ENCODE measurements at places on chromosomes 4 and X. TPM values are rescaled to one million over a fixed set of nuclear protein-coding genes. Genes with fewer than 3 reads are reported as not detected.

- H3K4me1 ChIP-seq: no peaks in the 10 kb centered on the region
- H3K4me3 ChIP-seq: no peak overlapping the region
- H3K27ac ChIP-seq: no peak overlapping the region
- DNase-seq: no peak
- H3K27me3 ChIP-seq: no peaks in the 10 kb centered on the region
Observed at GRCh38 chrX:117860517-117860916, 256.1 kb downstream of the KLHL13 start.

DNA sequence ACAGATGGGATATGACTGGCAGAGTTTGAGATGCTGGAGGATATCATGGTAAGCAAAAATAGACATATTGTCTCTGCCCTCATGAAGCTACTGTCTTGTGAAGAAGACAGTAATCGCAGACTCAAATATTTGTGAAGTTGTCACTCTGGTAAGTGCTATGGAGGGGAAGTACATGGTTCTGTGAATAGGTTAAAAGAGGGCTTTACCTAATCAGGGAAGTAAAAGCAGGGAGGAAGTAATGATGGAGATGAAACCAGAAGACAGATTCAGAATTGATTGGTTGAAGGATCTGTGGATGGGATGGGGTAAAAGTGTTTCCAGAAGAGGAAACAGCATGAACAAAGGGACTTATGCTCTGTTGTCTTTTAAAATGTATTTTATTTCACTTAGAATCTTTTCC is 19.3 kb upstream of the MAGED1 start:
- H3K4me3 ChIP-seq: no peak overlapping the region
- no peaks in the 10 kb centered on the region for H3K27me3 ChIP-seq
- no peaks in the 10 kb centered on the region for H3K36me3 ChIP-seq
- H3K4me1 ChIP-seq: no peaks in the 10 kb centered on the region
- DNase-seq: no peak
- no peak overlapping the region for H3K27ac ChIP-seq

DNA sequence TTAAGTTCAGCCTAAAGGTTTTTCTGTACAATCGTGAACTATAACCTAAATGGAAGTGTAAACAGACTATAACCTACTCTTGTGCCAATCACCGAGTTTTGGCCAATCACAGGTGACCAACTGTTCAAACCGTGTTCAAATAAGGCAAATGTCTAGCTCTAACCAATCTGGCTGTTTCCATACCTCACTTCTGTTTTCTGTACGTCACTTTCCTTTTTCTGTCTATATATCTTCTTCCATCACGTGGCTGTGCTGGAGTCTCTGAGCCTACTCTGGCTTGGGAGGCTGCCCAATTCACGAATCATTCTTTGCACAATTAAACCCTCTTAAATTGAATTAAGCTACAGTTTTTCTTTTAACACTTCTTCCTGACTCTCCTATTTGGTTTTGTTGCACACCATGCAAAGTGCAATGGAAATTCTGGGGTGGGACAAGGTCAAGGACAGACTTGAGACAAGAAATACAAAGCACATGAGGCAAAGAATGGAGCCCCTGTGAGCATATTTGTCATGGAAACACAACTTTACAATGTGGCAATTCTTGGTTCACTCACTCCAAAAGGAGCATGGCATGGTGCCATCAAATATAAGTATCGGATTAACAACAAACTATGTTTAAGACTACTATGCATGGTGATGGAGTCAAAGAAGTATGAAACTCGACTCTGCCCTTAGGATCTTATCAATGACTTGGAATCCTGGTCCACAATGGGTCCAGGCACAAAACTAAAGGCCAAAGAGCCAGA is 115.7 kb upstream of the FAM9B start:
- H3K4me3 ChIP-seq: no peak overlapping the region
- H3K27me3 ChIP-seq: no peaks in the 10 kb centered on the region
- peak overlapping the region; percentile 66 for H3K27ac ChIP-seq
- H3K36me3 ChIP-seq: no peaks in the 10 kb centered on the region
- peaks cover 22% of the 10 kb centered on the region for H3K4me1 ChIP-seq

DNA sequence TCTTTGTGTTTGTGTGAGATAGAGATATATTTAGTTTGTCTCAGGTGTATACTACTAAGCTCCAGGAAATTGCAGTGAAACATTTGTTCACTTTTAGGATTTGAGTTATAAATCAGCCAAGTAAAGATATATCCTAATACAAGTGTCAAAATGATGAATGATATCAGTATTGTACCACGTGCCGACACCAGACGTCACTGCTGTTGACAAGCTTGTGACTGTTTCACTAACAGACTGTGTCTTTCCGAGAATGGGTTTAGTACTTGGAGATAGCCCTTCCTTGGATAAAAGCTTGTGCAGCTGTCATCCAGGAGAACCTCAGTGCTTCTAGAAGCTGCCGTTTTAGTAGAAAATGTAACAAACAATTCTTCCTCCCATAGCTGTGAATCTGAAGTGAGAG is 343.3 kb downstream of the FBXO8 start:
- no peak for DNase-seq
- H3K4me3 ChIP-seq: no peak overlapping the region
- no peaks in the 10 kb centered on the region for H3K36me3 ChIP-seq
- no peaks in the 10 kb centered on the region for H3K4me1 ChIP-seq

GRCh38 chrX:134721766-134722532 is 63.7 kb upstream of the PLAC1 start:
- H3K27ac ChIP-seq: peak overlapping the region; percentile 50
- peaks cover 30% of the 10 kb centered on the region for H3K4me1 ChIP-seq
- no peaks in the 10 kb centered on the region for H3K27me3 ChIP-seq
- no peaks in the 10 kb centered on the region for H3K36me3 ChIP-seq
- no peak for DNase-seq

- no peak overlapping the region for H3K4me3 ChIP-seq
- no peaks in the 10 kb centered on the region for H3K27me3 ChIP-seq
- H3K36me3 ChIP-seq: no peaks in the 10 kb centered on the region
- no peaks in the 10 kb centered on the region for H3K4me1 ChIP-seq
Observed at GRCh38 chrX:3940000-3940610, 226.7 kb upstream of the PRKX start.

GRCh38 chr4:105179539-105180401 is 33.1 kb downstream of the TET2 start:
- peaks cover 4% of the 10 kb centered on the region for H3K36me3 ChIP-seq
- no peaks in the 10 kb centered on the region for H3K27me3 ChIP-seq
- H3K4me3 ChIP-seq: no peak overlapping the region
- H3K27ac ChIP-seq: no peak overlapping the region

- no peaks in the 10 kb centered on the region for H3K36me3 ChIP-seq
- DNase-seq: no peak
- H3K4me3 ChIP-seq: no peak overlapping the region
- H3K27ac ChIP-seq: no peak overlapping the region
Observed at GRCh38 chrX:106208154-106208553, 40.0 kb downstream of the PWWP3B start.

GRCh38 chrX:134806707-134807038 is 148.4 kb upstream of the PLAC1 start:
- 0 out of 2 replicates have a peak, but pooled peaks cover 3% of the 10 kb centered on the region for H3K4me1 ChIP-seq
- DNase-seq: no peak
- peak overlapping the region; percentile 61 for H3K4me3 ChIP-seq
- H3K36me3 ChIP-seq: no peaks in the 10 kb centered on the region

DNA sequence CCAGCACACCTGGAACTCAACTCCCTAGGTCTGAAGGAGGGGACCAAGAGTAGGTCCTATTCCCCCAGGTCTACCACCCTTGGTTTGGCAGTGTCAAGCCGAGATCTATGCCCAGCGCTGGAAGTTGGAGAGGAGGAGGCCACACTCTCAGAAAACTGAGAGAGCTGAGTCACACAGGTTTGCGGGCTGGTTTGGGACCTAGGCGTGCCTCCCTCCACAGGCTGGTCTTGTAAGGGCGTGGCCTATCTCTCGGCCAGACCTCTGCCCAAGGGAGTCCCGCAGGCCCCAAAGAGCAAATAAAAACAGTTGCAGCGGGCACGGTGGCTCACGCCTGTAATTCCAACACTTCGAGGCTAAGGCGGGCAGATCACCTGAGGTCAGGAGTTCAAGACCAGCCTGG is 52.9 kb upstream of the INTU start:
- no peak overlapping the region for H3K4me3 ChIP-seq
- no peaks in the 10 kb centered on the region for H3K27me3 ChIP-seq
- no peak for DNase-seq

GRCh38 chr4:185304541-185304940 is 91.2 kb downstream of the LRP2BP start:
- H3K27ac ChIP-seq: no peak overlapping the region
- peaks cover 22% of the 10 kb centered on the region for H3K4me1 ChIP-seq
- H3K36me3 ChIP-seq: no peaks in the 10 kb centered on the region
- no peak for DNase-seq
- H3K4me3 ChIP-seq: no peak overlapping the region

DNA sequence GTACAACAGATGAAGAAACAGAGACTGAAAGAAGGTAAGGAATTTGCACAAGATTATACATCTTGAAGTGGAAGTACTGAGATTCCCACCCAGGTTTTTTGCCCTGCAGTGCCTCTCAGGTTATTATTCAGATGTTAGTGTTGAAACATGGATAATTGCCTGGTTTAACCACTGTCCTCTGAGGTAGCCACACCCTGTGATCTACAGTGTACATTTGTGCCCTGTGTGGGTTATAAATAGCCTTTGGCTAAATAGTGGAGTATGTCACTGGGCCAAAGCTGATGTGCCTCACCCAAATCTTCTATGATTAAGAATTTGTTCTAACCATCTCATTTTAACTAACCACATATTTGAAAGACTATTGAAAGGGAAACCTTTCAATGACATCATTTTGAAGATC is 5.4 kb upstream of the ASB5 start:
- H3K4me3 ChIP-seq: no peak overlapping the region
- DNase-seq: no peak
- peaks cover 41% of the 10 kb centered on the region for H3K4me1 ChIP-seq

GRCh38 chr4:118224243-118224829 is 128.5 kb downstream of the PRSS12 start:
- no peaks in the 10 kb centered on the region for H3K36me3 ChIP-seq
- DNase-seq: peak; percentile 39
- no peaks in the 10 kb centered on the region for H3K27me3 ChIP-seq
- no peak overlapping the region for H3K27ac ChIP-seq

DNA sequence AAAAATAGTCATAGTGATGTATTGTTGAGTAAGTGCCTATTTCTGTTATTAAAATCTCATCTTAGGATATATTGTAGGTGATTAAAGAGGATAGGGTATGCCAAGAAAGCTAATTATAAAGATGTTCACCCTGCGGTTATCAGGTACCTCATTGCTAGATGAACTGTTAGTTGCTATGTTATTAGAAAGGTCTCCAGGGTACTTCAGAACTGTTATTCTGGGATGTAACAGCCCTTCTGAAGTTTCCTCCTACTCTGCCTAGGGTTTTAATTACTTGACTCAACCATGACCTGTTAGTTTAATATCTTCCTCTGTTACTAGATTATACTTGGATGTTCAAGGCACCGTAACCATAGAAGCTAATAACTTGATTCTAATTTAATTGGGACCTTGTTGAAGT is 15.4 kb downstream of the TMPRSS11E start:
- H3K4me3 ChIP-seq: no peak overlapping the region
- H3K36me3 ChIP-seq: no peaks in the 10 kb centered on the region
- DNase-seq: no peak
- H3K4me1 ChIP-seq: peaks cover 36% of the 10 kb centered on the region

DNA sequence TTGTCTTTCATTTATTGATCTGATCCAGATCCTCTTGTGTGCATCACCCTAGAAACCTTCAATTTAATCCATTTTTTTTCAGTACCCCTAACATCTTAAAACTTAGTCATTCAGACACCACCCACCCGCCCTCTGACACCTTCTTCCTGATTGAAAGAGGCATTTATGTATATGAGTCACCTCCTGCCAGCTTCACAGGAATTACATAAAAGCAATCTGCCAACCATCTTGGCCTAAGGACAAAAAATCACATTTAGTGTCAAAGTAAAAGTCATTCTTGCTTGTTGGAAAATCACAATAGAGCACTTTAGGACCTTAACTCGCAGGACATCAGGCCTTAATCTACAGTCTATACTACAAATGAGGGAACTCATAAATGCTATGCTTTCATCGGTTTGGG is 52.1 kb downstream of the NDST3 start:
- no peak for DNase-seq
- H3K36me3 ChIP-seq: no peaks in the 10 kb centered on the region
- H3K4me1 ChIP-seq: no peaks in the 10 kb centered on the region
- H3K27ac ChIP-seq: no peak overlapping the region
- no peak overlapping the region for H3K4me3 ChIP-seq
- H3K27me3 ChIP-seq: no peaks in the 10 kb centered on the region

GRCh38 chr4:125702406-125702805 is 387.7 kb downstream of the FAT4 start:
- no peaks in the 10 kb centered on the region for H3K27me3 ChIP-seq
- peak overlapping the region; percentile 83 for H3K27ac ChIP-seq
- peaks cover 37% of the 10 kb centered on the region for H3K4me1 ChIP-seq
- no peak overlapping the region for H3K4me3 ChIP-seq

DNA sequence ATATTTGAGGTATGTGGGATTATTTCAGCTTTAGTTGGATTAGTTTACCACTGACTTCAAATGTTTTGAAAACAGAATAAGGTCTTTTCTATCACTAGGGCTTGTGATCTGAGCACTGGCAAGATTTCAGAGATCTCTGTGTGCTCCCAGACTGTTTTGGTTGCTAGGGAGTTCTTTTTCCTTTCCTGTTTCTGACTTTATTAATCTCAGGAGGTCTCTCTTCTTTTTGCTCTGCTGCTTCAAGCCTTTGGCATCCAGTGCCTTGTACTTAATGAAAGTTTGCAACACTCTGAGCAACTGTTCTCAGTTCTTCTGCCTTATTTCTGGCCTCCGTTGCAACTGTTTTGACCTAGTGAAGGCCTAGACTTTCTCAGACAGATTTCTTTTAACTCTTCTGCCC is 32.1 kb upstream of the PAQR3 start:
- no peaks in the 10 kb centered on the region for H3K27me3 ChIP-seq
- H3K36me3 ChIP-seq: no peaks in the 10 kb centered on the region
- no peaks in the 10 kb centered on the region for H3K4me1 ChIP-seq
- no peak for DNase-seq
- H3K27ac ChIP-seq: no peak overlapping the region

DYNLT3 gene
- total RNA-seq: 60.0 TPM

DOK7 gene
- 0.05 TPM for total RNA-seq

NEUROG2 gene
- 0.03 TPM for total RNA-seq

DDX60 gene
- 13.5 TPM for total RNA-seq

BCORL1 gene
- 0.47 TPM for total RNA-seq

CCNA2 gene
- 318 TPM for total RNA-seq

SPANXA2 gene
- total RNA-seq: 0.68 TPM

OTC gene
- not detected for total RNA-seq

MAGEA1 gene
- not detected for total RNA-seq

MAGEB10 gene
- not detected for total RNA-seq

VAMP7 gene
- total RNA-seq: 86.1 TPM

UGT2B11 gene
- total RNA-seq: not detected

GLRA3 gene
- total RNA-seq: not detected

FRMD7 gene
- total RNA-seq: not detected
